ENCODE measurements at places on chromosomes 12 and 14. TPM values are rescaled to one million over a fixed set of nuclear protein-coding genes. Genes with fewer than 3 reads are reported as not detected.

- no peaks in the 10 kb centered on the region for H3K4me1 ChIP-seq
- no peaks in the 10 kb centered on the region for H3K27me3 ChIP-seq
- no peak overlapping the region for H3K27ac ChIP-seq
- no peaks in the 10 kb centered on the region for H3K36me3 ChIP-seq
- H3K4me3 ChIP-seq = no peak overlapping the region
These were observed 3.5 kb downstream of the SLC7A7 start for GRCh38 chr14:22811722-22812121.

DNA sequence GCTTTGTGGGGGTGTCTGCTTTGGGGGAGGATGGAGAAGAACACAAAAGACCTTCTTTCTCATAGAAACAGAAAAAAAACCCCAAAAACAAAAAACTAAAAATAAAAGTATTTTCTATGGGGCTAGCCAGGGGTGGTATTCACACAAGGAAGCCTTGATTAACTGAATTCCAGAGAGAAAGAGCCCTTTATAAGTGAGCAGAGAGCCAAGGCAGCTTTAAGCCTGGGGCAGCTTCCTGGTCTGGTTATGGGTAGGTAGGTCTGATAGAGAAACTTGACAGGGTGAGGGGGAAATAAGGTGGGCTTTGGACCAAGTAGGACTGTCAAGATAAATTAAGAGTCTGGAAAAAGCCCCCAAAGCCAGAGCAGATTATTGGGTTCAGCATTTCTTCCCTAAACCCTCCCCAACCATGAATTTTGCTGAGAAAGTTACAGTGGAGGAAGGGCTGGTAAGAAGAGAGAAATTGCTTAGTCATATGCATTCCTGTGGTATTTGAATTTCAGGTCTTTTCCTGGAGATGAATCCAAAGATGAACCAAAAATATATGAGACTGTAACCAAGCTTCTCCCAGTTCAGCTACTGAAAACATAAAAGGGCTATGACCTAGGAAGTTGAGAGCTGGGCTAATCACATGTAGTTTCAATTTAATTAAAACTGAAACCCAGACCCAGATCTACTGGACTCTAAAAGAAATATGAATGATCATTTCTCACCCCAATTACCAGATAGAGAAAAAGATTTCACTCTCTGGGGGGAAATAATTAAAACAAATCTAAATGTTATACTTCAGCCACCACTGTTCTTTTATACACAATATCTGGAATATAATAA lies 144.8 kb downstream of the TBC1D30 start:
- H3K4me1 ChIP-seq = no peaks in the 10 kb centered on the region
- H3K27me3 ChIP-seq = no peaks in the 10 kb centered on the region
- DNase-seq = no peak

- no peak overlapping the region for H3K27ac ChIP-seq
- no peak overlapping the region for H3K4me3 ChIP-seq
- DNase-seq = no peak
- H3K36me3 ChIP-seq = no peaks in the 10 kb centered on the region
These were observed 33.1 kb upstream of the GNPNAT1 start for GRCh38 chr14:52824462-52824861.

DNA sequence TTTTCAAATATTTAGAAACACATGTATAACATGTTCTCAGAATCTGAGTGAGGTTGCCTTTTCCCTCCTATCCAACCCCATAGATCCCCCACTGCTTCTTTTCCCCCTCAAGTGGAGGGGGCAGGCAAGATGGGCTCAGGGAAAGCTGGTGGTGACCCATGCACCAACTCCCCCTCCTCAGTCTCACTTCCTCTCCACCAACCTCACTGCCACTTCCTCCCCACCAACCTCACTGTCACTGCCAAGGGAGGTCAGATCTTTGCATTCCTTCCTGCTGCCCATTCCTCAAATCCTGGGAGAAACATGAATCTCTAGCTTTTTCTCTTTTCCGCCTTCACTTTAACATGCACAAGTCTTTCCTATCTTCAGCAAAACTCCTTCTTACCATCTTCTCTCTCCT lies 48.7 kb downstream of the SPTB start:
- no peak overlapping the region for H3K4me3 ChIP-seq
- H3K36me3 ChIP-seq = no peaks in the 10 kb centered on the region
- no peaks in the 10 kb centered on the region for H3K4me1 ChIP-seq

- H3K27me3 ChIP-seq = no peaks in the 10 kb centered on the region
- DNase-seq = no peak
- H3K4me1 ChIP-seq = no peaks in the 10 kb centered on the region
These were observed 191.6 kb downstream of the DUSP6 start for GRCh38 chr12:89160716-89161123.

DNA sequence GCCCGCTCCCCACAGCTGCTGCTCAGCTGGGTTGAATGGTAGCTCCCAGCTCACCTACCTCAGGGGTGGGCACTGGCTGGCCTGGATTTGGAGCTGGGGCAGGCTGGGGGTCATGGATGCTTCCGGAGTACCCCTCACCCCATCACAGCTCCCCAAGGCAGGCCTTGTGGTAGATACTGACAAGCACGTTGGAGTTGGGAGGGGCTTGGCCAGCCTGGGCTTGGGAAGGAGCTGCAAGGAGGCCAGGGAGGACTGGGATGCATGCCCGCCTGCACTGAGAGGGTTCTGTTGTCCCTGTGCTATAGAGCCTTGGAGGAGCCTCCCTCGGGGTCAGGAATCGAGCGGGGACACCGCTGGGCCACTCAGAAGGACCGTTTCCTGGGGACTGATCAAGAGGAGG lies 14.2 kb downstream of the TMEM63C start:
- no peaks in the 10 kb centered on the region for H3K27me3 ChIP-seq
- H3K4me1 ChIP-seq = no peaks in the 10 kb centered on the region
- H3K27ac ChIP-seq = no peak overlapping the region
- no peak for DNase-seq
- no peaks in the 10 kb centered on the region for H3K36me3 ChIP-seq

GPR132 gene
- 0.08 TPM for total RNA-seq

DNAH10 gene
- 0.39 TPM for total RNA-seq

PZP gene
- total RNA-seq = not detected

RPL10L gene
- total RNA-seq = not detected

CLEC12A gene
- not detected for total RNA-seq

Measured in Panc1 (cell line).